ENCODE measurements at places on chromosomes 7 and 10.

DNA sequence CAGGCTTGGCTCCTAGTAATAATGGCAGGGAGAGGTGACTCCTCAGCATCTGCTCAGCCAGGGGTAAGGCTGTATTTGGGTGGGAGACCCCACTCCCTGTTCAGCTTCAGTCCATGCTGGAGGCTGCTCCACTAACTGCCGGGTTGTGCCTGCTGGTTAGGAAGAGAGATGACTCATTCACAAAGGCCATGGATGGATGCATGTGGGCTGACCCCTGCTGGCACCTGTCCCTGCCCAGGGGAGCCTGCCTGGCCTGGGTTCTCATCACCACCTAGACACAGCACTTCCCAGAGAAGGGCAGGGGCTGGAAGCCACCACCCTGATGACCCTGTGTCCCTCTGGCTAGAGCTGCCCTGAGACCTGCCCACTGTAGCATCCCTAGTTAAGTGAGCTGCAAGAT is 59.0 kb downstream of the VSTM4 start:
- DNase-seq: no peak

- DNase-seq: no peak
Measured at GRCh38 chr10:132692311-132692710, 93.6 kb downstream of the NKX6-2 start.

DNA sequence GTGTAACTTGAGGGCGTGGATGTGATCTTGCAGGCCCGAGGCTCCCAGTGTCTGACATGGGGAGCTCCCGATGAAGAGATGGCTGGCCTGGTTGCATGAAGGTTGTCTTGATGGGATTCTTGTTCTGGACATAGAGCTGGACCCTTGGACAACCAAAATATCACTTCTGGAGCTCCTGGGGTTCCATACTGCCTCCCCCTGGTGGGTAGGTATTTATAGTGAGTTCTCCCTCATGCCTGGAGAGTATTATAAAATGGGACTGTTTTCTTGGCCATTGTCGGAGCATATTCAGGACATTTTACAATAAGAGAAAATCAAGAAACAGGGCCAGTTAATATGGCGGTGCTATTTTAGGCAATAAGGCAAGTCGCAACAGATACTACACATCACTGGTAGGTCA is 32.6 kb upstream of the GIMAP8 start:
- DNase-seq: no peak

DNA sequence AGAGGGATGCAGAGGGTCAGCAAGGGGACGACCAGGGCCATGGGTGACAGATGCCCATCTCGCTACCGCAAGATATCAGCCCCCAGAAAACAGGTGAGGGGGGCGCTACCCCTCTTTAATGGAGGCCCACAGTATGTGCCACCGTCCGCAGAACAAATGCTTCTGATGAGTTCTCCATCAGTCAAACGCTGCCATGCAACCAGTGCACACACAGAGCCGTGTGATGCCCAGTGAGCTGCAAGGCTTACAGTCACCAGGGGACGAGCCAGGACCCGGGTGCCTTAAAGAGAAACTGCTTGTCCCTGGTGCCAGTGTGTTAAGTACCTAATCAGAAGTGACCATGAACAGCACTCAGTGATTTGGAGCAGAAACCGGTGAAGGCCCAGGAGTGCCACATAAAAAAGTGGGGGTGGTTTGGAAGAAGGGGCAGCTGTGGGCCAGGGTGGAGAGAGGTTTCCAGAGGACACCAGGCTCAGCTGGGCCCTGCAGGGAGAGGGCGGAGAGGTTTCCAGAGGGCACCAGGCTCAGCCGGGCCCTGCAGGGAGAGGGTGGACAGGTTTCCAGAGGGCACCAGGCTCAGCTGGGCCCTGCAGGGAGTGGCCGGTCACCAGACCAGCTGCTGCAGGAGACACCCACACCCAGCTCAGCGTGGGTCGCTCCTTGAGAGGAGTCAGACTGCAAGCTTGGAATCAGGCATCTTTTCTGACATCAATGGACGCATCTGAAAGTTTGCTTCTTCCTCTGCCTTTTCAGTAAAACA is 50.9 kb downstream of the TCERG1L start:
- no peak for DNase-seq

DNA sequence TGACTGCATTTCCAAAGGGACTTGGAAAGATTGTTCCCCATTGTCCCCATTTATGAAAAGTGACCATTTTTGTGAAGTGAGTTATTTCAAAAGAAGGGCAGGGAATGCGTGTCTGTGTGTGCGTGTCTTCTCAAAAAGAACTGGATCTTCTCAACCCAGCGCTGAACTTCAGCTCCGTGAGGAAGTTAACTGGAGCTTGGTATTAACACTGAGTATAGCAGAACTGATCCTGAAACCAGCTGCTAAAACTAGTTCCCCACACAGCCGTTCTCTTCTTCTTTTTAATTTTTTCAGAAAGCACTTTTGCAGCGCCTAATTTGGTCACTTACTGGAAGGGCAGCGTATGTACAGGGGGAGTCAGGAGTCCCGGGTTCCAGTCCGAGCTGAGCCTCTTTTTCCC is 45.8 kb upstream of the PLEKHA1 start:
- no peak for DNase-seq

DNA sequence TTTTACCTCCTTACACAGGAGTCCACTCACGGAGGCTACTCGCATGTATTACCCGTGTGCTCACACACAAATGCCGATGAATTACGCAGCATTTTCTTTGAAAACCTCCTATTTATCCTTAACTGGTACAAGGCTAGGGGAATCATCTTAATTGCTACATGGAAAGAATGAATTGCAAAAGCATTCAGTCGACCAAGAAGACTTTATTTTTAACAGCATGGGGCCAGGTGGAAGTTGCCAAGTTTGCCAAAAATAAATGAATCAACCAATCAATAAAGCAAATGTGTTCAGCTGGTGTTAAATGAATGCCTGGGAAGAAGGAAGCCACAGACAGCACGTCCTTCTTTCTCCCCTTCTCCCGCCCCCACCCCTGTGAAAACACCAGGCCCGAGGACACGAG is 55.8 kb downstream of the CTBP2 start:
- DNase-seq: no peak

GRCh38 chr10:102579328-102579727 is 65.0 kb upstream of the TRIM8 start:
- DNase-seq: no peak

DNA sequence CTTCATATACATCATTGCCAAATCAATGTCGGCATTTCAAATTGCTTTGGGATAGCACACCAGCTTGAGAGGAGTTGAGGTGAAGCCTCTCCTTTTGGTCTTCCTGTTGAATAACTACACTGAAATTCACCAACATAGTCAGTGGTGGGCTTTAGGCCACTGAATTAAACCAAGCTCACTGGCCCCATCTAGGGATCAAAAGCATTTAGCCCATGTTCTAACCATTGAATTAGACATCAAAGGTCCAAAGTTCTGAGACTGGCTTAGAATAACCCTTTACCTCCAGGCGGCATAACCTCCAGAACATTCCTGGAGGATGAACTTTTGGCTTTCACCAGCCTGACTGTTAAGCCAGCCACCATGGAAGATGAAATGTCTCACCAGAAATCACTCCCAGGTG is 54.6 kb downstream of the BPGM start:
- no peak for DNase-seq
